Natural killer cell treated with Interleukin-12 subunit alpha and Interleukin-12 subunit beta and Interleukin-15 and Interleukin-18, amount 100 ng/mL, for 72 hours (primary cell): ENCODE measurements at places on chromosomes 2 and 18.

GRCh38 chr18:9608298-9608697 lies 6.1 kb downstream of the PPP4R1 start:
- DNase-seq: no peak

- DNase-seq: no peak
These were observed 24.8 kb upstream of the ZNF638 start for GRCh38 chr2:71306762-71307161.

GRCh38 chr2:98507891-98508708 lies 63.4 kb downstream of the INPP4A start:
- DNase-seq: no peak

- DNase-seq: no peak
These were observed 307.9 kb downstream of the CLIP4 start for GRCh38 chr2:29423061-29423666.

- DNase-seq: no peak
These were observed 678.8 kb downstream of the DCC start for GRCh38 chr18:53018791-53019190.

DNA sequence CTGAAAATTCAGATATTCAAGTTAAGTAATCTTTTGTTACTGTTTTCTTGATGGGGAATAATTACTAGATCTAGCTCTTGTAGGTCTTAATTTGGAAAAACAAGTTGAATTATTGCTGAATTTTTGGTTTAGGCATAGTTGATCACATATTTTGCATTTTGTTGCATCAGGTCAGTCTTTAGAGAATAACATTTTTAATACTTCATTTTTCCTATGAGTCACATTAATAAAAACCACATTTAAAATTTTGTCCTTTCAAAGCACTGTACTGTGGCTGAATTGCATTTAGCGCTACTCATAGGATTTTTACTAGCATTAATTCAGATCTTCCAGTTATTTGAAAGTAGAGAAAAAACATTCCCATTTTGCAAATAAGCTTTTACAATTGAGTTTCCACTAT lies 23.2 kb downstream of the MAP4K4 start:
- no peak for DNase-seq

DNA sequence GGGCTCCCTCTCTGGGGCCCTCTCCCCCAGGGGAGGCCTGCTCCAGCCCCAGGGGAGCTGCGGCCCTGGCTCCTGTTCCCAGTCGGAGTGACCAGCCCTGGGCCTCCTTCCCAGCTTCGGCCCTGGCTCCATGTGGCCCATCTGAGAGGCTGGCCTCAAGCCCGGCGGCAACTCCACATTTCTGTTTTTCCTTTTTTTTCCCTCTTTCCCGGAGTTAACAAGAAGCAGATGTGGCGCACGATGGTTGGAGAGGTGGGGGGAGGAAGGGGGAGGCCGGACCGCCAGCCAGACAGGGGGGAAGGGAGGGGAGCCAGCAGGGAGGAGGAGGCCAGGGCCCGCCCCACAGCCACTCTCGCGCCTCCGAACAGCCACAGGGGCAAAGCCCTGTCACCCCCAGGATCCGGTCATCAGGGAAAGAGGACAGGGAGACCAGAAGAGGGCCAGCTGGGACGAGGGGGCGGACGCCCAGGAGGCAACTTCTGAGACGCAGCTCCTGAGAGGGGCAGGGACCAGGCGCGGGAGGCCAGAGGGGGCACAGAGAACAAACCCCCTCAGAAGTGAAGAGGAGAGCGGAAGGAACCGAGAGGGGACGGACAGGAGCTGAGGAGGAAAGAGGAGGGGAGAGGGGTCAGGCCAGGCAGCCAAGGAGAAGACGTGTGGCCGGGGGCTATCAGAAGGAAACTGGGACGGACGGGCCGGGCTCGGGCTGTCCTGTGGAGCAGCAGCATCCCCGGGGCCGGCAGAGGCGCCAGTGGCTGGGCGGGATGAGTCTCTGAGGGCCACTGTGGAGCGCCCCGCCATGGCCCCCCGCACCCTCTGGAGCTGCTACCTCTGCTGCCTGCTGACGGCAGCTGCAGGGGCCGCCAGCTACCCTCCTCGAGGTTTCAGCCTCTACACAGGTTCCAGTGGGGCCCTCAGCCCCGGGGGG lies at the start of gene EMILIN1:
EMILIN1 (plus strand) TSS at position 349 of the 928 bp plus-strand sequence; CDS start at position 800, 451 bp downstream.
- DNase-seq: no peak

DNA sequence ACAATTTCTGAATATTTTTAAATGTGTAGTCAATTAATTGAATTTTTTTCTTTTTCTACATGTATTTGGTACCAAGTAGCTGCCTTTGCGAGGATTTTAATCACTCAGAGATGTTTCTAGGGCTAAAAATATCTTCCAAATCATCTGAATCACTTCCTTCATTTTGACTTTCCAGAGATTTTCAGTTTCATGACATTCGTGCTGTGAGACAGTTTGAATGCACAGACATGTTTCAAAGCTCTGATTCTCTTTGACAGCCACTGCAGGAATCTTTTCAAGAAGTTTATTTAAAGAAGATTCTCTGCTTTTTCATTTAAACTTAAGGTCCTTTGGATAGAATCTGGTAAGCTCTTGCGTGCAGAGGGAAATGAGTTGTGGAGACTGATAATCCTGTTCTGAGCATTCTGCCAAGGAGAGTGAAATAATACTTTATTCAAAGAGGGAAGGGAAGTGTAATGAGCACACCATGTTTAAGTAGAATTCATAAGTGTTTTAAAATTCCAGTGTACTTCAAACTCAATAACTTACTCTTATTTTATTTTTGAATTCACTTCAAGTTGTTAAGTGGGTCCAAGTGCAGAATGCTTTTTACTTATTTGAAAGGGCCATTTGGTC lies 9.7 kb downstream of the CYBRD1 start:
- DNase-seq: no peak

- DNase-seq: no peak
These were observed 76.5 kb upstream of the DLX2 start for GRCh38 chr2:172179045-172179701.

GRCh38 chr2:148751907-148752306 lies 107.4 kb downstream of the EPC2 start:
- DNase-seq: no peak

- no peak for DNase-seq
These were observed 65.2 kb downstream of the ZEB2 start for GRCh38 chr2:144454466-144455287.

DNA sequence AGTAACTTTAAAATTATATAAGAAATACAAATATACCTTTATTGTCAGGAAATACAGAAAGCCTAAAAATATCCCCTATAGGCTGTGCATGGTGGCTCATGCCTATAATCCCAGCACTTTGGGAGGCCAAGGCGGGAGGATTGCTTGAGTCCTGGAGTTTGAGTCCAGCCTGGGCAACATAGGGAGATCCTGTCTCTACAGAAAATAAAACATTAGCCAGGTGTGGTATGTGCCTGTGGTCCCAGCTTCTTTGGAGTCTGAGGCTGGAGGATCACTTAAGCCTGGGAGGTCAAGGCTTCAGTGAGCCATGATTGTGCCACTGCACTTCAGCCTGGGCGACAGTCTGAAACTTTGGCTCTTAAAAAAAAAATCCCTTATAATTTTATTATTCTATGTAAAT lies 29.1 kb downstream of the GLS start:
- no peak for DNase-seq

DNA sequence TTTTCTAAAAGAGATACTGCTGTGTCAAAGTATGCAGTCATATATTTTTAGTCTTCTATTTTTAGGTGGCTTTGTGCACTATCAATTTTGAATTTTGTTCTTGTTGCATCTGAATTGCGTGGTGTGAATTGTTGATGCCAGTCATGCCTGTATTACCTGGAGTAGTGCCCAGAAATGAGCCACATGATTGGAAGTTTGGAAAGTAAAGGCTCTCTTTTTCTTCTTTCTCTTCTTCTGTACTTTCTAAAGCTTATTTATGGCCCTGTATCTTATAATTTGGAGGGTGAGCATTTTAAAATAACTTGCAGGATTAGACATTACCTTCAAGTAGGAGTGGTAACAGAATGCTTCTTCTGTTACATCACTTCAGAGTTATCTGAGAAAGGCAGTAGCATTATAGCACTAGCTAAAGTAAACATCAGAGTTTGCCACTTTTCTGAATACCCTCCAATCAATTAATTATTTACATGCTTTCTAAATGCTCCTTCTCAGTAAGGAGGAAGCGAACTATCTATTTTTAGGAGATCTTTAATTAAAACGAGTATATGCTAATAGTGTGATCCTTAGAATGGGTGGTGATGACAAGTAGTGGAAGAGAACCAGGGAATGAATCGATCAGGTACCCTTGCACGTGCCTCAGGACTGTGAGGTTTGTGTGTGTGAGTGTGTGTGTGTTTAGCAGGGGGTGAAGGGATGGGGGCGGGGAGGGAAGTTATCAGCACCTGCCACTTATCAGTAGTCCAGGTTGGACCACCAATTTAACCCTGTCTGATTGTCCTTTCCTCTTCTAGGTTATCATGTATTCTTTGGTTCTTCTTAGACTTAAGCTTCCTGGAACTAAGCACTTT lies 112.5 kb downstream of the MAP3K20 start:
- DNase-seq: no peak

DNA sequence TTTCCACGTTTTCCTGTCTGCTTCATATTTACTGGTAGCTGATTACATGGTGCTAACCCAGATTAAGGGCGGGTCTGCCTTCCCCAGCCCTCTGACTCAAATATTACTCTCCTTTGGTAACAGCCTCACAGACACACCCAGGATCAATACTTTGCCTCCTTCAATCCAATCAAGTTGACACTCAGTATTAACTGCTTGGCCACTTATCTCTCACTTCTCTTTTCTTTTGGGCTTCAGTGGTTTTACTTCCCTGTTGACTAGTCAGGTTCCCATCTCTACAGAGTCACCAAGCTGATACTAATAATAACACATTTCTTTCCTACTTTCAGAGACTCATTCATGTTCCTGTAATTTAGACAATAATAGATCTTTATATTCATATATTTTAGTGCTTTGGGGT lies 302.2 kb upstream of the MAP2 start:
- DNase-seq: no peak

DNA sequence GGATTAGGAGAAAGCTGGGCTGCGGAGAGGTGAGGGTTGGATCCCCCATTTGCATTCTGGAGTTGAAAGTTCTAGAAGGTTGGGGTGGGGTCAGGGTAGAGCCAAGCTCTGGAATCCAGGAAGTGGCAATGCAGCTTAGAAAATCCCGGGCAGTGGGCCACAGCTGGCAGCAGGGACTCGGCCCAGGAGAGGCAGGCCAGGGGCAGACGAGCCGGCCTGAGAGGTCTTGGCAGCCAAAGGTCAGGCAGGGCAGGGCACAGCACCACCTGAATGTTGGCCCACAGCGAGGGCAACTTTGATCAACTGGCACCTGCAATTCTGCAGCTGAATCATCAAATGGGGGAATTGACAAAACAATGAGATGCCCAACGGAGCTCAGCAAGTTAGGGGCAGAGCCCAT lies 139.2 kb downstream of the INHBB start:
- no peak for DNase-seq

DNA sequence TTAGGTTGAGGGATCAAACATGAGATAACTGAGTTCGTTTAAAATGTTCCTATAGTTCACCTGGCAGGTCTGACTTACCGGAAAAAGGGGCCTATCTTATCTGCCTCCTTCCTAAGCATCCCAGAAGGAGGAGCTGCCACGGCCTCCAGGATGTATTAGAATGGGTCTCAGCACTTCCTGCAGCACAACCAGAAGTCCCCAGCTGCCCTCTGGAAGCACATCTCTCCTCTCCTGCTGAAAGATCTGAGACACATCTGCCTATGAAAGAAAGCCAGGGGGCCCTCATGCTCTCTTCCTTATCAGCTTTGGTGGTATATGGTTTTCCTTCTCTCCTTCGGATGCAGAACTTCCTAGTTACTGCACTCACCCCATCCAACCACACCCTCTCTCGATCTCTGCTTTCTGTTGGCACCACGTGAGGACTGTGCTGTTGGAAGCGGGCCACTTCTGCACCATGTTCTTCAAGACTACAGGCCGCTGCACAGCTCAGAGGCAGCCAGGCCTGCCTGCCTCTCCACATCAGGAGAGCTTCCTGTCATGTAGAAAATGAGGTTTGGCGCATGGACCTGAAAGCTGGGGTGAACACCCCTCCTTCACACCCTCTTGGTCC lies 6.5 kb downstream of the IGFBP5 start:
- no peak for DNase-seq

GRCh38 chr2:181411105-181411849 lies 45.9 kb upstream of the ITGA4 start:
- DNase-seq: no peak

DNA sequence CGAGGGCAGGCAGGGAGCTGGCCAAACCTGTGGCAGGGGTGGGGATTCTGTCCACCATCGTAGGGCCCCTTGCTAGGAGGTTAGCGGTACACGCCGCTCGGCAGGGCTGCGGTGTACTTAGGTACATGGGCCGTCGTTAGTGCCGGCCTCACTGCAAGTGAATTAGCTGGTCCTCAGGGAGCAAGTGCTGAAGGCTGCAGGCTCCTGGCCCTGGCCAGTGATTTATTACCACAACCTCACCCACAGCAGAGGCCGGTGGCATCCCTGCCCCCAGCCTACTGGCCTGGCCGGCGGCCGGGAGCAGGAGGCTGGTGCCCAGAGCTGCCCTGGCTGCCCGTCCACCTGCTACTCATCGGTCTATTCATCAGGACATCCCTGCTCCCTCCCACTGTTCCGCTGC lies 19.6 kb upstream of the PTMA start:
- no peak for DNase-seq

- no peak for DNase-seq
These were observed 56.2 kb upstream of the RAB27B start for GRCh38 chr18:54772056-54772455.

DNA sequence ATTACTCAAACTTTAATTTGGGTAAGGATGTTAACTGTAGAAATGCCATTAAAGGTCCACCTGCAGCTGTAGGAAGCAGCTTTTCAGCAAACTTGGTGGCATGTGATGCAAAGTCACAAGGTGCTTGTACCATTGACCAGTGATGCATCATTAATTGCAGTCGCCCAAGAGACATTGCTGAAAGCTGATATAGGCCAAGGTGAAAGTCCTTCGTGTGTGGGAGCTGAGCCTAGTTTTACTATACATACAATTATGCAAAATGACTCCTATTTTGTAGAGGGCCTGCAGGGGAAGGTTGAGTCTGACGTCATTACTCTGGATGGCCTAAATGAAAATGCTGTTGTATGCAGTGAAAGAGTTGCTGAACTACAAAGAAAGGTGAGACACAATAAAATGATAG lies 40.5 kb downstream of the ALMS1 start:
- DNase-seq: no peak

DNA sequence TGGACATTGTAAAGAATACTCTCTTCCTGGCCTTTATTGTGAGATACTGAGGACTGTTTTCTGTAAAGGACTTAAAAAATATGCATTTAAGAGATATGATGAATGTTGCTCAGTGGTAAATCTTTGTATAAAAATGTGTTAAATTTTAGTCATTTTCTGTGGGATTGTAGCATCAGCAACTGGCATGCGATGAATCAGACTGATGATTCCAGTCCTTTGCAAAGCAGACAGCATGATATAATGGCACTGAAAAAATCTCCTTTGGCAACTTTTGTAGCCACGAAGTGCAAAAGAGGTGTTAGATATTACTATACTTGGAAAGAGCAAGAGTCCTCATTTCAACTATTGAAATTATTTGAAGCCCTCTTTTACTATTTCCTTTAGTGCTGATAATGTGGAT lies 678.7 kb downstream of the PLCL1 start:
- no peak for DNase-seq

DNA sequence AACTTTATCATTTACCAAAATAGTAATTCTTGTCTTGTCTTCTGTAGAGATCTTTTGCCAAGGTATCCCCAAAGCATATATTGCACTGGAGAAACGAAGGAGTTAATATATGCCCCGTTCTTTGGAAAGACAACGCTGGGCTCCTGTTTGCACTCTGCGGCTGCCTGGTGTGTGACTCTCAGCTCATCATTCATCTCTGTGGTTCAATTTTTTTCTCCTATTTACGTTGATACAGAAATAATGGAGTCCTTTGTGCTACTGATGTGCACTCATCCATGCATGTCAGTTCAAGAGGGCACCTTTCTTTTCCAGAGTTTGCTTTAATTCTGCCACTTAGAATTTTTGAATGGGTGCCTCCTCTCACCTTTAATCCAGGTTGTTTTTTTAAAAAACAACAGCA lies 655.5 kb downstream of the DCDC2C start:
- DNase-seq: no peak
